Choroid plexus epithelial cell (primary cell): ENCODE measurements at places on chromosomes 5 and 9.
A peak's percentile ranks its signal among the peaks of the same experiment; 100 is the strongest.

DNA sequence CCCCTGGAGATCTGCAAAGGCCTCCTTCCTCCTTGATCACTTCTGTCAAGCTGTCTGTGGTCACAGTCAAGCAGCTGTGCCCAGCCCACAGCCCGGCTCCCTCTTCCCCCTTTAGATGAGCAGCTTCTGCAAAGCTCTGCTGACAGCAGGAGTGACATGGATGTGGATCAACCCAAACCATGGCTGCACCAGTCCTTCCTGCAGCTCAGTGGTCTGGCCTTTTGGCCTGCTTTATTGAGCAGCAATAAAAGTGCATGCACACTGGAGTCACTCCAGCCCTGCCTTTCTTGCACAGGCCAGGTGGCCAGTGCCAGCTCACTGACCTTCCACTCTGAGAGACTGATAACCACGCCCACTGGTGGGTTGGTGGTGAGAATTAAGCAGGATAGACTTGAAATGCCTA lies 91.3 kb upstream of the OTULINL start:
- DNase-seq = no peak

DNA sequence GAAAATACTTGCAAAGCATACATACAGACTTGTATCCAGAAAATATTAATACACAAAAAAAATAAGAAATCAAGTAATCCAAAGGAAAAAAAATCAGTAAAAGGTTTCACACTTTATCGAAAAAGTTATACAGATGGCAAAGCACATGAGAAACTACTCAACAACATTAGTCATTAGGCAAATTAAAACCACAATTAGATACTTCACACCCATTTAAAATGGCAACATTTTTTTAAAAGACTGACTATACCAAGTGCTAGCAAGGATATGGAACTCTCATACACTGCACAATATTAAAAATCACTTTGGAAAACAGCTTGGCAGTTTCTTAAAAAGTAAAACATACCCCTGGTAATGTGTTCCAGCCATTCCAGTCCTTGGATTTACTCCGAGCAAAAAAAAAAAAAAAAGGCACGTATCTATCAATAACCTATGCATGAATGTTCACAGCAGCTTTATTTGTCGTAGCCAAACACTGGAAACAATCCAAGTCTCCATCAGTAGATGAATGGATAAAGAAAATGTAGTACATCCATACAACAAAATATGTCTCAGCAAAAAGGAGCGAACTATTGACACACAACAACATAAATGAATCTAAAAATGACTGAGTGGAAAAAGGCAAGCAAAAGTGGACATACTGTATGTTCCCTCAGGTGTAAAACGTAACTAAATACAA lies 66.0 kb downstream of the GNAQ start:
- DNase-seq = no peak

DNA sequence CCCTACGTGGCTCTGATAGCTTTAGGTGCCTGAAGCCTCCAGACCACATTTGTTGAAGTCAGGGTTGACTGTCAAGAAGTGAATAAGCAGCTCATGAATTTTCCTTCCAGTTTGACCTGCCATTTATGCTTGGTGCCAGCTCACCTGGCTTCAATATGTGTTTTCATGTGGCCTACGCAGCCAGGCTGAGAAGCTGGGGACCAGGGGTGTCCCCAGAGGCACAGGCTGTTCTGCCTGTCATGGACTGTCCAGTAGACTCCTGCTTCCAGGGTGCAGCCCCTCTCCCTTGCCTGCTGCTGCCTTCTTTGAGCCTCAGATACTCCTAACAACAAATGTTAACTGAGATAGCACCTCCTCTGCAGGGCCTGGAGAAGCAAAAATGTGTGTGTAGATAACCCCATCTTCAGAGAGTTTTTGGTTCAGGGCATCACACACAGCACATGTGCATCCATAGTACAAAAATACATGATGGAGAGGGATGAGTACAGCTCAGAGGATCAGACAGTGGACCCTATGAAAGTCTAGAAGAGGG lies 5.8 kb downstream of the TNFAIP8 start:
- DNase-seq = no peak

- DNase-seq = no peak
These were observed 342.4 kb upstream of the CD180 start for GRCh38 chr5:67538855-67539506.

DNA sequence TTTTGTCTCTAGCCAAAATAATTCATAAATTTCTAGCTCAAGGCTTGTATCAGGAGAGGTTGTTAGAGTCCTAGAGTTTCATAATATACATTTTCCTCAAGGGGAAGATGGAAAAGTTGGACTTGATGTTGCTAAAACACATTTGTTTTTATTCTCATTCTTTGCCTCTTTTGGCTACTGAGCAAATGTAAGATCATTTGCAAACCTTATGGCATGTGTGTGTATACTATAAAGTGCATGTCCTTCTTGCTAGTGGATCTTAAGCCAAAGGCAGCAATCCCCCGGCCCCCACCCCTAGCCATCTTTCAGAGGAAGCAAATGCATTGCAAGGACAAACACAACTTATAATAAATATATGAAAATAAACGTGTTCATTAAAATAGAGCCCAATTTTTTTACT lies 43.0 kb downstream of the ADAMTSL1 start:
- no peak for DNase-seq

- peak; percentile 35 for DNase-seq
These were observed 48.4 kb upstream of the APC start for GRCh38 chr5:112689155-112689909.

DNA sequence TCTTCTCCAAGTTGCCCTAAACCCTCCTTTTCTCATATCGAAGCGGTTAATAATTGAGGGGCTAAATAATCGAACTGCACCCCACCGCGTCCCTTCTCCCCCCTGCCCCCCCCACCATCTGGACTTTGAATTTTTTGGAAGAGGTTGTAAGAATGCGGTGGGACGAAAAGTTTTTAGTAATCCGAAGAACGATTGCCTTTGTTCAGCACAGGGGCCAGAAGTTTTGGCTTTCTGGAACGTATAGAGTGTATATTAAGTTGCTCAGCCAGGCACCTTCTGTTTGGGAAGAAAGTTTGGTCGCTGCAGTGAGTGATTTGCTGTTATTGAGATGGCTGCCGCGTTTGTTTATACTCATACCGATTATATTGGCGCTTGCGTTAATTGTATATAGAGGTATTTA lies 518 bp downstream of the ERBIN start:
- DNase-seq = peak; percentile 33

DNA sequence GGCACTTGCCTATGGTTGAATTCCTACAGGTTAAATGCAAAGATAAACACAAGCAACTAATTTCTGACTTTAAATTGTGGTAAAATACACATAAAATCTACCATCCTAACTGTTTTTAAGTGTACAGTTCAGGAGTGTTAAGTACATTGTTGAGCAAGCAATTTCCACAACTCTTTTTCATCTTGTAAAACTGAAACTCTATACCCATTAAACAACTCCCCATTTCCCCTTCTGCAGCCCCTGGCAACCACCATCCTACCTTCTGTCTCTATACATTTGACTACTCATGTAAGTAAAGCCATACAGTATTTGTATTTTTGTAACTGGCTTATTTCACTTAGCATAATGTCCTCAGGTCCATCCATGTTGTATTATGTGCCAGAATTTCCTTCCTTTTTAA lies 38.5 kb upstream of the STX17 start:
- DNase-seq = no peak
